Progenitor cell of endocrine pancreas (in vitro differentiated cells): ENCODE measurements at places on chromosomes 2 and 18.
A peak's percentile ranks its signal among the peaks of the same experiment; 100 is the strongest.

GRCh38 chr2:107027205-107027604 is 141.2 kb upstream of the ST6GAL2 start:
- DNase-seq, result no peak

DNA sequence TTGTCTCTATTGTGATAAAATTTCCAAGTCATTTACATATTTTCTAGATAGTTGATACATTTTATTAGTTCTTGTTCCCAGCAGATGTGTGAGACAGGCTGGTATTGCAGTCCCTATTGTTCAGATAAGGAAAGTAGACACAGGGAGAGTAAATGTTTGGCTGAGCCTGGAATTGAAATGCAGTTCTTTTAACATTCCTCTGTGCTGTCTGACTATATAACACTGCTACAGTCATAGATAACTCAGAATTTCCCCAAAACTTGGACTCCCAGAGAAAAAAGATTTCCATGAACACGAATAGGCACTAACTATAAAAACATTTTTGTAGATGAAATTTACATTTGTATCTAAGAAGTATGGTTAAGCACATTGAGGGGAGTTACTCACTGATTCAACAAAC is 71.4 kb downstream of the PLCL1 start:
- DNase-seq, result no peak

- no peak for DNase-seq
These were observed 46.0 kb downstream of the CCDC195 start for GRCh38 chr2:224670203-224670602.

DNA sequence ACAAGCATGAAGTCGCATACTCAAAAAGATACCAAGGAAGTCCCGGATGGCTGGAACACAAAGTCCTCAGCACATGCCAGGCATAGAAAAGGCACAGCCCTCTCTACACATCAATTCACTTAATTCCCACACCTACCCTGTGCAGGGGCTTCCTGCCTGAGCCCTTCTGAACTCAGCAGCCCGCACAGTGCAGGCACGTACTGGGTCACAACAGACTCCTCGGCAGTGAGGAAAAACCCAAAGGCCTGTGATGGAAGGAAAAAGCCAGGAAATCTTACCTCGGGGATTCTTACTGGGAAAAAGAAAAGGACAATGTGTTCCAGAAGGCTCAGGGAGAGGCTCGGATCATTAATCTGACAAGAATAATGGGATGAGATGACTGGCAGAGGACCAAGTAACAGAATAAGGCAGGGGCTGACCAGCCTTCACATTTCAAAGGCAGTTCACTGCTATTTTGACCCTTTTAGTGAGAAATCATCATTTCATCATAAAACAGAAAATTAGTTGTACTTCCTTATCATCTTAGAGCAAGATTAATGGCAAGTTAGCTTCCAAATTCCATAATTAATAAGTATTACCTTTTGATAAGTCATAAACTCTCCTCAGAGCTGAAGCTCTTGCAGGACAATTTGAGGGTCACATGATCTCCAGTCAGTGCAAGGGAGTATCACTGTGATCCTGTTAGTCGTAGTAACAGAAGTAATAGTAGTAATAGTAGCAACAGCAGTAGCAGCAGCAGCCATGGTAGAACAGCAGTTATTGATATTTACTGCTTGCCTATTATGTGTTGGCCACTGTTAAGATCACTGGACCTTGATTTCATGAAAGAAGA is 87.4 kb downstream of the STK39 start:
- DNase-seq, result no peak

DNA sequence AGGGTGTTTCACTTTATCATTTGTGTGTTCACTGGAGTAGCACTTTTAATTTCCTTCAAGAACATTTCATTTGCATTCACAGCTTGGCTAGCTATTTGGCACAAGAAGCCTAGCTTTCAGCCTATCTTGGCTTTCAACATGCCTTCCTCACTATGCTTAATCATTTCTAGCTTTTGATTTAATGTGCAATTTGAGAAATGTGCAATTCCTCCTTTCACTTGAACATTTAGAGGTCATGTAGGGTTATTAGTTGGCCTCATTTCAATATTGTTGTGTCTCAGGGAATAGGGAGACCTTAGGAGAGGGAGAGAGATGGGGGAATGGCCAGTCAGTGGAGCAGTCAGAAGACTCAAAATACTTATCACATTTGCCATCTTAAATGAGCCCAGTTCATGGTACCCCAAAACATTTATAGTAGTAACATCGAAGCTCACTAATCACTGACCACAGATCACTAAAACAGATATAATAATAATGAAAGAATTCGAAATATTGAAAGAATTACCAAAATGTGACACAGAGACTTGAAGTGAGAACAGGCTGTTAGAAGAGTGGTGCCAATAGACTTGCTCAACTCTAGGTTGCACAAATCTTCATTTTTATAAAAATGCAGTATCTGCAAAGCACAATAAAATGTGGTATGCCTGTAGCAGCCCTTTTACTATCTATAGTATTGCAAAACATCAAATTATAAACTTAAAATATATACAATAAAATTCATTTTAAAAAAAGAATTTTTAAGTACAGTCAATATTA is 561.2 kb downstream of the METTL4 start:
- DNase-seq, result no peak

- no peak for DNase-seq
These were observed 136.8 kb downstream of the TMEM163 start for GRCh38 chr2:134581877-134582546.

DNA sequence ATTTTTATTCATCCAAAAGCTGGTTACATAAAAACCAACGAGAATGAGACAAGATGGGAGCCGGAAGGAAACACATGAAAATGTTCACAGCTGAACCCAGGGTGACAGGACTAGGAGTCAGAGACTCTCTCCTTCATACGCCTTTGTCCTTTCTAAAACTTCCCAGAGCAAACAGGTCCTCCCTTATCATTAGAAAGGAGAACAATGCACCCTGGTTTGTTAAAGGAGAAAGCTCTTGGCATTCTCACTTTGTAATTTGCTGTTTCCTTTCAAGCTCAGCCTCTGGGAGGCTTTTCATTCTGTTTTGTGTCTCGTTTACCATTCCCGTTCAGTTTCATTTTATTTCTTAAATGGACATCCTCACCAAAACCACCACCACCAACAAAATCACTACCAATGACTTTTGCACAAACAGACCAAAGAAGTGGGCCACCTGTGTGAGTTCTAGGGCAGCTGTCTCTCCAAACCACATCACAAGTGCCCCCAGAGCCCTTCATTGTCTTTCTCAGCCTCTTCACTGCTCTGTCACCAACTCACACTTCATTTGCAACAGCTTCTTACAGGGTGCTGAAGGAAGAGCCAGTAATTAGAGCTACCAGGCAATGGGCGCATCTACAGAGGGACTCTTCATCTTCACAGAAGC is 105.3 kb downstream of the HDAC4 start:
- no peak for DNase-seq

- peak; percentile 50 for DNase-seq
These were observed at the start of gene CD302 for GRCh38 chr2:159797543-159798375. TSS of gene CD302 (minus strand) at chr2:159798208. CDS start at chr2:159798198, 10 bp downstream.

GRCh38 chr18:22767653-22768052 is 165.5 kb upstream of the RBBP8 start:
- no peak for DNase-seq

GRCh38 chr2:15293262-15293937 is 267.7 kb downstream of the NBAS start:
- no peak for DNase-seq

GRCh38 chr2:38264396-38265221 is 112.5 kb downstream of the ATL2 start:
- no peak for DNase-seq

GRCh38 chr18:58495634-58496033 is 133.3 kb downstream of the ALPK2 start:
- no peak for DNase-seq

DNA sequence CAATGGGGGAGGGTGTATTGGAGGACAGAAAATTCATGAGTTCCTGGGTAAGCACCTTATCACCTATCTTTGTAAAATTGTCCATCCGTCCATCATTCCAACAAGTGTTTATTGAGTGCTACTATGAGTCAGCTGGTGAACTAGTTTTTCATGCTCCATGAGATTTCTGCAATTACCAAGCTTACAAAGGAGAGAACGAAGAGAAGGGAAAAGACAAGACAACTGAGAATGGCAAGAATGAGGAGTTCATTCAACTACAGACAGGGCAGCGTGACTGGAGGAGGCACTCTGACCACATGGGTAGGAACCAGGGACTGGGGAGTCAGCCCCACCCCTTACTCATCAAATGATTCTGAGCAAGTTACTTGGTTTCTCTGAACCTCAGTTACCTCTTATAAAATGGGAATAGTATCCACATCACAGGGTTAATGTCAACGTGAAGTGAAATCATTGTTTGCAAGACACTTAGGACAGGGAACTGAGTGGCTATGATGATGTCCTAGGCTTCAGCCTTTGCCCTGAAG is 18.6 kb upstream of the TXNDC2 start:
- no peak for DNase-seq

- DNase-seq, result no peak
These were observed 37.4 kb upstream of the C1D start for GRCh38 chr2:68100189-68100588.

DNA sequence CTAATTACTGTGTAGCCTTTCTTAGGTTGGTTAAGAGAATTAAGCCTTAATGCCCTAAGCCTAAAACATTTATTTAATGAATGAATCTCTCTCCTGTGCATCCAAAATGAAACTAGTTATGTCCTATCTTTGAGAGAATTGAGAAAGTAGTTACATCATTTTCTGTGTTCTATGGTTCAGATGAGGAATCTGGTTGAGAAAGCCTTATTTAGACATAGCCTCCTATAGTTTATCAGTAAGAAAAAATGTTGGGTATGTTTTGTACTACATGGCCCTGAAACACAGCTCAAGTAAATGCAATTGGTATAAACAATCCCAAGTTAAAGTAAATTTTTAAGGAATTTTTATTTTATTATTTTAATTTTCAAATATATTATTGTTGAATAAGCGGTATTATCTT is 25.9 kb upstream of the RAMP1 start:
- DNase-seq, result no peak
